GM04503 (cell line): ENCODE measurements at places on chromosomes 5 and 9.

GRCh38 chr9:94096819-94097577, 12.7 kb downstream of the PTPDC1 start:
- DNase-seq, result no peak

- DNase-seq, result no peak
Observed at GRCh38 chr5:17947029-17947428, 312.8 kb downstream of the TAF11L14 start.

DNA sequence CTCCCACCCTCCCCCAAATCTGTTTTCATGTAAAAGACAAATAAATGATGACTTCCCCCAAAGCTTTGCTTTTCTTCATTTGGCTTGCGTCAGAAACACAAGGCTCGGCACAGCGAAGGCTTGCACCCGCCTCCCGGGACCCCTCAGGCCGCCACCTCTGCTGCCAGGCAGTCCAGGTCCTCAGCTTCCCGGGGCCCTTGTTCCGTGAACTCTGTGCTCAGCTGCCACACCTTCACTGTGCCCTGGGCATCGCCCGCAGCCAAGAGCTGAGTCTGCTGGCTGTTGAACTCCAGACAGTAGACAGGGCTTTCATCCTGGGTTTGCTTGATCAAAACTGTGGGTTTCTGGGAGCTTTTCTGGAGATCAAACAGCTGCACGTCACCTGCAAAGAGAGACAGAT, 23.0 kb downstream of the DYNC2I2 start:
- DNase-seq, result no peak

- no peak for DNase-seq
Observed at GRCh38 chr9:86838519-86839497, 108.5 kb downstream of the GAS1 start.

DNA sequence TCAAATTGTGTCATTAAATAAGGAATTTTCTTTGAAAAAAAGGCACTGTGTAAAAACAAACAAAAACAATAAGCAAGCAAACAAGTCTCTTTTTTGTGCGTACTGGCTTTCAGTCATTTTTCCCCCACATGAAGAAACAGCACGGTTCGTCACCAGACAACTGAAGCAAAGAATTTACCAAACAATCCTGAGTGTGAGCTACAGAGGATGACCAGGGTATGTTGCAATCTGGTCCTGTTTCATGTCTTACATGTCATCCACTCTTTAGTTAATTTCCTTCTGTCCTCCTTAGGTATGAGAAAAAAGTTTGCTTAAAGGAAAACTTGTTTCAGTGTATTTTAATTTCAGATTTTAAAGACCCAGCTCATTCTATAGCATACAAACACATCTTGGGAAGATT, 1080.7 kb upstream of the NUDT12 start:
- DNase-seq, result no peak

DNA sequence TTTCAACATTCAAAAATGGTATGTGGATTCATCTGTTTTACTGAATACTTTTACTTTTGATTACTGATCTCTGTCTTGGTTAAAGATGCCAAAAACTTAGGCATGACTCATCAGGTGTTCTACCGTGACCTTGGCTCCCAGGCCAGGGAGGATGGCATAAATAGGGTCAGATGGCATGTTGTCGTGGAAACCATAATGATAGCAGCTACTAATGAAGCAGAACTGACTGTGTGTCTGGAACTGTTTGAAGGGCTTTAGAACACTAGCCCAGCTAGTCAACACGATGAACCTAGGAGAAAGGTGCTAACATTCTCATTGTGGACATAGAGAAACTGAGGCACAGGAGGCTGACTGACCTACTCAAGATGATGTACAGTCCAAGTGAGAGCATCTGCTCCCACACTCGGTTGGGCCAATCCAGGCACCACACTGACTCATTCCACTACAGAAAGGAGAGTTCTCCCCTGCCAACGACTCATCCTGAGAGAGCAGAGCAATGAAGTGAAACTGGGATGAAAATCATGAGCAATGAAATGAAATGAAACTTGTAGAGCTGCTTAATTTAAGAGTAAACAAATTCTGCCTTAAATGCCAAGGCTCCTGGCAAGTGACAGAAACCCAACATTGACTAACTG, 116.0 kb downstream of the TENT4A start:
- no peak for DNase-seq

DNA sequence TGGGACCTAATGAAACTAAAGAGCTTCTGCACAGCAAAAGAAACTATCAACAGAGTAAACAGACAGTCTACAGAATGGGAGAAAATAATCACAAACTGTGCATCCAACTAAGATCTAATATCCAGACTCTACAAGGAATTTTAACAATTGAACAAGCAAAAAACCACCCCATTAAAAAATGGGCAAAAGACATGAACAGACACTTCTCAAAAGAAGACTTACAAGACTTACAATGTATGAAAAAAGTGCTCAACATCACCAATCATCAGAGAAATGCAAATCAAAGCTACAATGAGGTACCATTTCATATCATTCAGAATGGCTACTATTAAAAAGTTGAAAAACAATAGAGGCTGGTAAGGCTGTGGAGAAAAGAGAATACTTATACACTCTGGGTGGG, 58.0 kb downstream of the SHOC1 start:
- no peak for DNase-seq

DNA sequence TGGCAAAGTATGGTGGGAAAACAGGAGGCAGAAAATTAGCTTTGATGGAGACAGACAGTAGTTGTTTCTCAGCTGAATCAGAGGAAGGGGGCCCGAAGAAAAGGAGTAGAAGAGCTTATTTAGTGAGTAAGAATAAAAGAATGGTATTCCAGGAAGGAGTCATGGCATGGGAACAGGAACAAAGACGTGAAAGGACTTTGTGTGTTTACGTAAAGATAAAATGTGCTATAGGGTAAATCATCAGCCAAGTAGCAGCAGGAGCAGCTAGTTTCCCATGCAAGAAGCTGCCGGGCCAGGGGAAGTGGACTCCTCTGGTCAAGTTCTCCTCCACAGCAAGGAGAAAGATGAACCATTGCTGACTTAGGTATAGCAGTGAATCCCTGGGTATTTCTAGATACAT, 454.5 kb downstream of the HINT1 start:
- DNase-seq, result no peak

DNA sequence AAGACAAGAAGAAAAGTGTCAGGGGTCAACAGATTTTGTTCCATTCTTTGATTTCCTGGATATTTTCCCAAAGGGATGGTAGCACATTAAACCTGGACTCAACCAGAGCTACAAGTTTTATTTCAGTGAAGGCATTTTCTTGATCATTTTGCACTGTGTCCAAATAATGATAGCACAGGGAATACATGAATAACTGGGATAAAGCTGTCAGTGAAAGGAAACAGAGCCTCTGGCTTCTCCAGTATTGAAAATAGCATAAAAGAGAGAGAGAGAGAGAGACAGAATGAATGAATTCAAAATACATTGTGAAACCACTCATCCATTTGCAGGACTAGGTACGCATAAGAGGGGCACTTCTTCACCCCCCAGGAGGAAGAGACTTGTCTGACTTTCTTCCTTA, 43.0 kb downstream of the SEMA5A start:
- no peak for DNase-seq

- no peak for DNase-seq
Observed at GRCh38 chr5:154829181-154829588, 21.2 kb downstream of the FAXDC2 start.

DNA sequence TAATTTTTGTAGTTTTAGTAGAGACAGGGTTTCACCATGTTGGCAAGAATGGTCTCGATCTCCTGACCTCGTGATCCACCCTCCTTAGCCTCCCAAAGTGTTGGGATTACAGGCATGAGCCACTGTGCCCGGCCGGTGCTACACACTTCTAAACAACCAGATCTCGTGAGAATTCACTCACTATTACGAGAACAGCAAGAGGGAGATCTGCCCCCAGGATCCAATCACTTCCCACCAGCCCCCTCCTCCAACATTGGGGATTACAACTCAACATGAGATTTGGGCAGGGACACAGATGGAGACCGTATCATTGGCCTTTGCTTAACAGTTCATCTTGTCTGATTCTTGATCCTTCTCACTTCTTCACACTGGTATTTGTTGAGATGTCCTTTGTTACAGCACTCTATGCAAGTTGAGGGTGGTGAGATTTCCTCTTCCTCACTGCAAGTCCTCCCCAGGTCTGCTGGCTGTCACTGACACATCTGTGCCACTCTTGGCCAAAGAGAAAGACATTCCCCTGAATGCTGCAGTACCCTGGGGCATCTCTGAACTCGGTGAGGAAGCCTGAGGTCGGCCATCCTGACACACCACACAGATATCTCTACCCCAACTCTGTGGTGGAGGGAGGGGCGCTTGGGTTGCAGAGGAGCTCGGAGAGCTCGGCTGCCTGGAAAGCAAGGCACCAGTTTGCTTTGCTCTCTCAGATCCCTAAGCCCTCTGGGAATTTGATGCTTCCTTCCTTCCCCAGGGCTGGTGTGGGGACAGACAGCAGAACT, 4.2 kb upstream of the SUB1 start:
- DNase-seq, result no peak

GRCh38 chr9:10015755-10016154, 597.0 kb downstream of the PTPRD start:
- DNase-seq, result no peak

GRCh38 chr5:72647806-72648205, 140.6 kb upstream of the ZNF366 start:
- no peak for DNase-seq

DNA sequence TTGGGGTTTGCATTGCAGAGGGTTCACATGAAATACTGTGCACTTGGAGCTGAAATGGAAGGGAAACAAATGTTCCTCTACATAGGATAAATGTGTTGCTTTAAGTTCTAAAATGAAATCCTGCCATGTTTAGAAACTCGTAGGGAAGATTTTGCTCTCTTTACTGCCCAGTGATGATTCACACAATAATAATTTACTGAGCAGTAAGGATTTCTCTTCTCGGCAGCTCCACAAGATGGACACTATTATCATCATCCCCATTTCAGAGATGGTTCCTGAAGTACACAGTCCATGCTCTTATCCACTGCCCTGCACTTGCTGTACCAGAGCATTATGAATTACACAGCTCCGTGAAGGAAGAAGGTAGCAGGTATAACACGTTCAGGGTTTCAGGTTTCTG, 4.1 kb downstream of the HACD4 start:
- DNase-seq, result no peak

- no peak for DNase-seq
Observed at GRCh38 chr9:137878146-137878941, 762 bp downstream of the CACNA1B start.

DNA sequence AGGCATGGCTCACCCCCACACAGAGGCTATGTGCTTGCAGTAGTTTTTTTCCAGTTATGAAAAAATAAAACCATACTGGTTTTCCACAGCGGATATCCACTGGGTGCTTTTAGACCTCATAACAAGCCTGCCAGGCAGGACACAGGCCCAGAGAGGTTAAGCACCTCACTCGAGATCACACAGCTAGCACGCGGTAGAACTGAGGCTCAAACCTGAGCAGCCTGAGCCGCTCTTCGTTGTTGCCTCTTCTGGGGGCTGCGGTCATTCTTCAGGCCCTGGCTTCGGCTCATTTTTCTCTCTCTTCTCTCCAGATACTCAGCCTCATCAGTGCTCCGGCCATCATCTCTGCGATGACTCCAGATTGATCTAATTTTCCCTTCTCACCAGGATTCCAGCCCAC, 196.0 kb downstream of the TTLL11 start:
- DNase-seq, result no peak

DNA sequence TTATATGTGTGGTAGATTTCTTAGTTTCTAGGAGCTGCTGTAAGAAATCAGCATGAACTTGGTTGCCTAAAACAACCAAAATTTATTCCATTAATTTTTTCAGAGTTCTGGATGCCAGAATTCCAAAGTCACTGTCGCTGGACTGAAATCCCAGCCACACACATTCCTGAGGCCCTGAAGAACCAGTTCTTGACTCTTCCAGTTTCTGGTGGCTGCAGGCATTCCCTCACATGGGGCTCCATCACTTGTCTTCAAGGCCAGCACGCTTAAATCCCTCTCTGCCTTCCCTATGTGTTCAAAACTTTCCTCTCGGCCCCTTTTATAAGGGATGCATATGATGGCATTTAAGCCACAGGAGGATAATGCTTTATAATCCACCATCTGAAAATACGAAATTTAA, 1237.5 kb upstream of the CDH9 start:
- DNase-seq, result no peak

- no peak for DNase-seq
Observed at GRCh38 chr9:116270546-116270945, 117.0 kb downstream of the PAPPA start.

DNA sequence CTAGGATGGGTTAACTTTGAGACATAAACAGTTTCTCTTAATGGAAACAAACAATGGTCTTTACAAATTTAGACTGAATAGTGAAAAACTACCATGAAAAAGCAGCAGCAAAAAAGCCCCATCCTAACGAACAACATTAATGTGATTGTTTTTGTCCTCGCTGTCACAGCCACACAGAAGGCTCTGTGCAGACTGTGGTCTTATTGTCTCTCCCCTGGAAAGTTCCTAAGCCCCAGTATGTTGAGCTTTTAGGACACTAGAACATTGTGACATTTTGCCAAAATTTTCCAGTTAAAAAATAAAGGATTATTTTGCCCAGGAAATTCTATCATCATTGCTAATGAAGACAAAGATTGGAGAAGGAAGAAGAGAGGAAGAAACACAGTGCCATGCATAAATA, 12.6 kb upstream of the SOWAHA start:
- no peak for DNase-seq

DNA sequence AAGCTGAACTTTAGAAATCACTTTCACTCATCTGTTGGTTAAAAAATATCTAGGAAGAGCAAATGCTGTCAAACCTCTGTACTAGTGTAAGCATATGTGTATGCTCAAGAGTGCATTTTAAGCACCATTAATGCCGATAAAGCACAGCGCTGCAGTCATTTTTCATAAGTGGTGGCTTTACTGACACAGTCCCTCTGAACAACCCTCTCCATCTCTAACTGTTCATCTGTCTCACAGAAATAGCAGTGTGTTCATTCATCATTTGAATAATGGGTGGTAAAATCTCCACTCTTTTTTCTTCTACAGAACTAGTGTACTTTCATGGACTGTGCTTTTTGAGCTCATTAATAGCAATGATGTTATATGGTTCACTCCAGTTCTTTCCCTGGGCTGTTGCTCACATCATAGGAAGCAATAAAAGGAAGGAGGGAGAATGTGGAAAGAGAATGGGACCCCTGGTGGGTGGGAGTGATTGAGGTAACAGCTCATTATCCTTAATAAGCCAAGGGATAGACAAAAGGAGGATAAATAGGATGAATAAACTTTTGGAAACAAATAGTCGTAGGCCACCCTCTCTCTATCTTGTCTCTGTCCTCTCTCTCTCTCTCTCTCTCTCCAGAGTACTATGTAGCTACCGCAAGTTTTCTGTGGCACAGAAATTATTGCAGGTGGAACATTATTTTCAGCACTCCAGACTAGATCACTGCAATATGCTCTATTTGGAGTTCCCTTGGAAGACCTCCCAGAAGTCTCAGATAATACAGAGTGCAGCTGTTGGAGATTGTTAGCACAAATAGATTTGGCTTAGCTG, 117.9 kb upstream of the PRDM9 start:
- DNase-seq, result no peak

DNA sequence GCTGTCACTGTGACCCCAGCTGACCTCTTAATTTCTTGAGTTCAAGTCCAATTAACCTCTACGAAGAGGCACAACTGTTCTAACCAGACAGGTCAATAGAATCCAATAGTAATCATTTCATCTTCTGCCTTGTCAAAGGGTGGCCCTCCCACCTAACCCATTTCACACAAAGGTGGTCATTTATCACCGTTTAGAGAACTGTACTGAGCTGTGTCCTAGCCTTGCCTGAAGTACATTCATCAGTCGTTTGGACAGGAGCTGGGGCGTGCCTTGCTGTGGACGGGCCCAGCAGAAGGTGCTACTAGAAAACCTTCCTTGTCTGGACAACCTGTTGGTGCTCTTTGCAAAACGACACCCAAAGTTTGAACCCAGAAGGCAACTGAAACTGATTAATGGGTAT, 605.4 kb downstream of the ISL1 start:
- no peak for DNase-seq
